ENCODE measurements at places on chromosomes 11 and 22.

GRCh38 chr11:88375927-88376470 lies 38.5 kb upstream of the CTSC start:
- DNase-seq: no peak

DNA sequence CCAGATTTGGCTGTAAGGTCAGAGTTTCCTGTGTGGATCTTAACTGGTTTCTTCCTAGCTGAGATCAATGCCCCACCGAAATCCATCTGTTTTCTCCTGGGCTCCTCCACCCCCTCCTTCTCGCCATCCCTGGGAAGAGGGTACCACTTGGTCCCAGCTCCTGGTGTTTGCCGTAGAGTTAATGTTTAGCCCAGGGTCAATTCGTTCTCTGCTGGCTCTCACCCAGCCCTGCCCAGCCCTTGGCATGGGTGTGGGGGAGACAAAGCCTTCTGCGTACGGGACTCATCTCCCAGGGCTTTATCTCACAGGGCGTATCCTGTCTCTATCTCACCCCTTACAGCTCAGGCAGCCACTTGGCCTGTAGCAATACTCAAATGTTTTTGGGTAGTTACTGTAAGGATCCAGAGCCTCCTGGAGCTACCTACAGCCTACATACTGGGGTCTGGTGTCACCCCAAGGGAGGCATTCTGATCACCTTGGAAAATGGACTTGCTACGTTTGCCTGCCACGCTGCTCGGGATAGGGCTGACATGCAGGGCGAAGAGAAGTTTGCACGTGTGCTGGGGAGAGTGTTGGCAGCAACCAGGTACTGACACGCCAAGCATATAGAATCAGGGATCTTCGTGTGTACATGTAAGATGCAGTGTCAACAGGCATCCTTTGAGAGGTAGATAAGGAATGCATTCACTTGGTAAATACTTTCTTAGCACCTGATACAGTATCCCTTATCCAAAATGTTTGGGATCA lies 66.1 kb downstream of the SCN3B start:
- no peak for DNase-seq

DNA sequence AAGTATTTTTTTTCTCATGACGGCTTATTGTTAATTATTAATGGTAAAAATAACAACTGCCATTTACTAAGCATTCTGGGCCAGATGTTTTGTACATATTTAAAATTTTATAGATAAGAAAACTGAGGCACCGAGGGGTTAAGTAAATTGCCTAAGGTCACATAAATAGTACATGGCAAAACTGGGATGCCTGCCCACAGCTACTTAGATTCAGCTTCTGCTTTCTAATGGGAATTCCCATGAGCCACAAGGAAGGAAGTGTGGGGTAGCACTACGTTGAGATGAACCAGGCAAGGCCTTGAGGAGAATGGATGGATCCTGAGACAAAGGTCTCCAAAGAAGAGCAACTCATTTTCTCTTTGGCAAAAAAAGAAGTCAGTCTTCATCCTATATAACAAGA lies 11.9 kb upstream of the PHF21A start:
- DNase-seq: no peak

DNA sequence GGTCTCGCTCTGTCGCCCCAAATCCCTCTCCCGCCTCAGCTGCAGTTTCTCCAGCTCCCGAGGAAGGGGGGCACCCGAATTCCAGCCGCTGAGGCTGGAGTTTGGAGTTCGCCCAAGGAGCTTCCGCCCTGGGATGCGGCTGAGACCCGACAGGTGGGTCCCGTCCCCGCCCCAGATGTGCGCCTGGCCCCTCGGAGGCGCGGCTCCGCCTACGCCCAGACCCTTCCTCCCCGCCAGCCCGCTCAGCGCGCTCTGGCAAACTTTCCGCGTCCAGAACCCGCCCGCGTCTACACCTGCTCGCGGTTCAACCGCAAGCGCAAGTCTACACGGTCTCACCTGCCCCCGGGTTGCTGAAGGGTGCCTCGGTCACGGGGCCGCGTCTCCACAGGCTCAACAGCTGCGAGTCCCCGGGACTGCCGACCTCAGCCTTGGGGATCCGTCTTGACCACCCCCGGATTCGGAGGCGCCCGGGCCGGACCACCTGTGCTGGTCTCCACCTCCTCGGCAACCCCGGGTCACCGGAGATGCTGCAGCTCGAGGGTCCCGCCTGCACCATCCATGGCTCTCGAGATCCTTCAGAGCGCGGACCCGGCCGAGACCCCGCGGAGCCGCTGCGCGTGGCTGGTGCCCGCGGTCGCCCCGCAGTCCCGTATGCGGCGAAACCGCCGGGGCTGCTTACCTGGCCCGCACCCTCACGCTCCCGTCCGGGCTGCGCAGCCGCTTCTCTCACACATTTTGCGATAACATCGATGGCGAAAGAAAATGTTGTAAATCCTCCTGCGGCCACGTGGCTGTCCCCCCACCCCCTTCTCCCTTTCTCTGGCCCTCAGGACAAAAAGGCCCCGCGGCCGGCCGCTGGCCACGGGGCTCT lies 63.6 kb downstream of the NFAM1 start:
- no peak for DNase-seq

DNA sequence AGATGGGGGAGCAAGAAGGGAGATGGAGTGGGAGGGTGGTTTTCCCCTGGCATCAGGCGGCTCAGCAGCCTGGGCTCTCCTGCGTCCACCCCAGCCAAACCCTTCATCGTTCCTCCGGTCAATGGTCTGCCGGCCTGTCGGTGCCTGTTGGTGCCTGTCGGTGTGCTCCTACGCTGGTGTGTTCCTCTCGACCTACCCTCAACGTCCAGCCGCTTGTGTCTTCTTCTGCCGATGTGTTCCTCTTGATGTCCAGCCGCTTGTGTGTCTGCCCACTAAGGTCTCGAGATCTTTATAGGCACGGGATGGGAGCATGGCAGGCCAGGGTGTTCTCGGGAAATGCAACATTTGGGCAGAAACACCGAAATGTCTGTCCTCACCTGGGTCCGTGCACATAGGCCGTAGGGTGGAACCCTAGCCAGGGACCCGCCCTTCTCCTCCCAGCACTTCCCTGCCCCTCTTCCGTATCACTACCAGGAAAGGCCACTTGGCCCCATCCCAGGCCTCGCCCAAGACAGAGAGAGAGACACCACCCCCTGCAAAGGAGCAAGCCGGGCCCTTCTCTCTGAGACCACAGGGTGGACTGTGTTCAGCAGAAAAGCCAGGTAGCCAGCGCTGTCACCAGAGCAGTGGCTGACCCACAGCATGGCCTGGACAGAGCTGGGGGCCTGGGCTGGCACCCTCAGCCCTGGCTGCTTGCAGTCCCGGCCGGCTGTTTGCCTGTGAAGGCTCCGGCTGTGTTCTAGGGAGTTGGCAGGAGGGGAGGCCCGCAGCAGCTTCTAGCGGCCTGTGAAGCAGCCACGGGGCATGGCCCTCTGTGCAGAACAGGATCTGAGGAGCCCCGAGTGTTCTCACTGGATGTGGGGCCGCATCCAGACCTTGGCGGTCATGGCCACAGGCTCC lies 61.6 kb upstream of the KCNQ1OT1 start:
- no peak for DNase-seq

- no peak for DNase-seq
These were observed 3.4 kb upstream of the ADAMTS8 start for GRCh38 chr11:130431801-130432200.

DNA sequence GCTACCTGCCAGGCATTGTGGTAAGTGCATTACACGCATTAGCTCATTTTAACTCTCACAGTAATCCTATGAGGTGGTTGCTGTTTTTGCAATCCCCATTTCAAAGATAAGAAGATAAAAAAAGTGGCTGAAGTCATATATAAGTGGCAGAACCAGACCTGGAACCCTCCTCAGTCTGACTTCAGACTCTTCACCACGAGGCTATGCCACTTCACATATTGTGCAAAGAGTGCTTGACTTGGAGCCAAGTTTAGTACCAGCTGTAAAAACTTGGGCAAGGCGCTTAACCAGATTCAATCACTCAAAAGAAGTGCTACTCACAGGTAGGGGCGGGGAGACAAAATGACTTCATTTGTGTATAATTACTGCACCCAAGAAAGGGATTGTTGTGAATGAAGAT lies 15.3 kb downstream of the BPIFC start:
- DNase-seq: no peak

- peak; percentile 55 for DNase-seq
These were observed 594 bp downstream of the MPST start for GRCh38 chr22:37020192-37020479.

- DNase-seq: peak; percentile 1
These were observed 92.9 kb upstream of the PARVA start for GRCh38 chr11:12284316-12285050.

- DNase-seq: peak; percentile 71
These were observed 1.1 kb downstream of the FAT3 start for GRCh38 chr11:92225568-92226330.
